ENCODE measurements at places on chromosomes 1 and 21. TPM values are rescaled to one million over a fixed set of nuclear protein-coding genes. Genes with fewer than 3 reads are reported as not detected.

GRCh38 chr1:180094705-180095295 is 59.9 kb upstream of the QSOX1 start:
- H3K36me3 ChIP-seq = peaks cover 8% of the 10 kb centered on the region
- no peak overlapping the region for H3K27ac ChIP-seq
- no peaks in the 10 kb centered on the region for H3K4me1 ChIP-seq
- no peak overlapping the region for H3K4me3 ChIP-seq

FCGR1A gene
- total RNA-seq = 15.9 TPM

GRCh38 chr1:154719586-154720327 is 111.8 kb upstream of the ADAR start:
- DNase-seq = no peak
- no peaks in the 10 kb centered on the region for H3K36me3 ChIP-seq
- H3K4me1 ChIP-seq = no peaks in the 10 kb centered on the region
- no peak overlapping the region for H3K27ac ChIP-seq
- H3K4me3 ChIP-seq = no peak overlapping the region

GRCh38 chr1:42639116-42639515 is 19.1 kb upstream of the PPIH start:
- no peak for DNase-seq
- H3K27me3 ChIP-seq = no peaks in the 10 kb centered on the region
- no peaks in the 10 kb centered on the region for H3K36me3 ChIP-seq
- no peak overlapping the region for H3K4me3 ChIP-seq
- no peaks in the 10 kb centered on the region for H3K4me1 ChIP-seq

DNA sequence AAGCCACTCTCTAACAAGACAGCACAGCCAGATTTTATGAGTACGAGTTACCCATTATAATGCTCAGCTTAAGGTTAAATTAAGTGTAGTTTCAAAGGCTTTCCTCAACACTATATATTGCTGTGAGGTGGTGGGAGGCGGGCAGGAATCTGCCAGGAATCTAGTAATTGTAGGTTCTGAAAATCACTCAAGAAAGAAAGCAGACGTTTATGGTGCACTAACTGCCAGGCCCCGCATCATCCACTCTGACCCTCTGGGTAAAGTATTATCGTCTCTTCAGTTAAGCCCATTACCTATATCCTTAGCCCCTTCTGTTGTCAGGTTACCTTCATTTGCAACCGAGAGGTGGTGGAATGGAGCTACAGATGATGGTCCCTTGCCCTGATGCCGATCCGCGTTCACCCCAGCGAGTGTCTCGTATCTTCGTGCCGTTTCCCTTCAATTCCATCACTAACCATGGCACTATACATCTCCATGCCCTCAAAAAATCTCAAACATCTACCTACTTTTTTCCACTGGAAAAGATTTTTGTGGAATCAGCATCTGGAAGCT is 12.4 kb downstream of the HMGN1 start:
- H3K36me3 ChIP-seq = no peaks in the 10 kb centered on the region
- no peaks in the 10 kb centered on the region for H3K4me1 ChIP-seq
- DNase-seq = no peak

DNA sequence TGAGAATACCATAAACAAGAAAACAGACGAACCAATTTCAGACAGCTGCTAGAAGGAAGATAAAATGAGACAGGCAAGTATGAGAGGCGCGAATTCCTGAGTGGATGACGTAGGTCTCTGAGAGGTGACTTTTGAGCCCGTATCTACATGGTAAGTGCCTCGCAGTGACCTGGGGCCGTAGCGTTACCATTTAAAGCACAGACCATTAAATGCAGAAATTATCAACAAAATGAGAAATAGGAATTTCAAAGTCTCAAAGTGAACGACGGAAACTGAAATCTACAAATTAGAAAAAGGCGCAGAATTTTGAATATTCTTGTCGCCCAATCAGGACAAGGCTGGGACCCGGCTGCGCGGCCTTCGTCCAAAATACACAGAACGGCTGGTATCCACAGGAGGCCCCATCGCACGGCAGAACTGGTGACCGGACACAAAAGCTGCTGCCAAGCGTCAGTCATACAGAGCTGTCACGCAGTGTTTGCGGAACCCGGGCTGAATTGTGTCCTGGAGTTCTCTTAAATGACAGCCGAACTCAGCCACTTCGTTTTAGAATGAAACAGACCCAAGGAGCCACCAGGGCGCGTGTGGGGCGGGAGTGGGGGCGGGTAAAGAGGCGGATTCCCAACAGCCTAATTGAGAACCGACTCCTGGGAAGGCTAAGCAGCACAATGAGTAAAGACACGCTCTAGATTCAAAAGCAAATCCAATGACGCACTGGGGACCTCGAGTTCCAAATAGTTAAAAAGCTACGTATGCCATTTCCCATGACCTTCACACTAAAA is 13.8 kb upstream of the BOLA1 start:
- no peaks in the 10 kb centered on the region for H3K27me3 ChIP-seq
- H3K27ac ChIP-seq = peak overlapping the region; percentile 96
- no peaks in the 10 kb centered on the region for H3K36me3 ChIP-seq

PRAMEF18 gene
- not detected for total RNA-seq

DUSP12 gene
- total RNA-seq = 22.1 TPM

DNA sequence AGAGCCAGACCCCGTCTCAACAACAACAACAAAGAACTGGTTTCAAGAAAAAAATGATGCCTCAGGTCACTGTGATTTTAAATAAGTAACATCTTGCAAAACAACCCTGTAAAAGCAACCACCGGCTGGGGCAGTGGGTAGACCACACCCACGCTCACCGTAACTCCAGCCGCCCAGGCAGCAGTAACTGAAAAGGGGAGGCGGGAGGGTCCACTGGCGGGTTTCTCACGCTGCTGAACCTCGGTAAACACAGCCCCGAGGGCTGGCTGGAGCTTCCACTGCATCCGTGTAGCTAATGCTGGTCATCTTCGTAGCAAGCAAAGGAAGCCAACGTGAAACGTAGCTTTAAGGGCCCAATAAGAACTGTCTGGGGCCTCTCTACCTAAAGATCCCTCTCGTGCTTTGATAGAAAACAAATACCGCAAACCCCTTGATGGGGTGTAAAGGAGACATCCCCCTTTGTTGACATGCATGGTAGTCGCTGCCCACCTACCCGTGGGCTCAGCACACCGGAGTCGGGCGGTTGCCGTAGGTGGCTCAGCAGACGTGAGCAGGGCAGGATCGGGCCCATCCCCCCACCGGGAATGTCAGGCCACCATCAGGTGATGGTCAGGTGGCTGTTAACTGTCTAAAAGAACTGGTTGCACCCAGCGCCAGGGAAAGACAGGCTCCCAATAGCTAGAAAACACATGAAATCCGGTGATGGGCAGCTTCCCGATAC is 4.2 kb downstream of the C1orf159 start:
- peak; percentile 71 for DNase-seq
- no peak overlapping the region for H3K4me3 ChIP-seq
- no peaks in the 10 kb centered on the region for H3K4me1 ChIP-seq
- no peak overlapping the region for H3K27ac ChIP-seq
- H3K36me3 ChIP-seq = no peaks in the 10 kb centered on the region

- no peaks in the 10 kb centered on the region for H3K27me3 ChIP-seq
- no peak overlapping the region for H3K27ac ChIP-seq
- no peak overlapping the region for H3K4me3 ChIP-seq
Observed at GRCh38 chr21:16530656-16531055, 800.9 kb downstream of the USP25 start.

GRCh38 chr1:21931171-21932093 is 5.7 kb downstream of the HSPG2 start:
- peak overlapping the region; percentile 99 for H3K27ac ChIP-seq
- no peaks in the 10 kb centered on the region for H3K36me3 ChIP-seq
- DNase-seq = peak; percentile 90
- H3K4me3 ChIP-seq = no peak overlapping the region
- no peaks in the 10 kb centered on the region for H3K4me1 ChIP-seq

UMODL1 gene
- not detected for total RNA-seq

MAST2 gene
- 45.6 TPM for total RNA-seq

DNA sequence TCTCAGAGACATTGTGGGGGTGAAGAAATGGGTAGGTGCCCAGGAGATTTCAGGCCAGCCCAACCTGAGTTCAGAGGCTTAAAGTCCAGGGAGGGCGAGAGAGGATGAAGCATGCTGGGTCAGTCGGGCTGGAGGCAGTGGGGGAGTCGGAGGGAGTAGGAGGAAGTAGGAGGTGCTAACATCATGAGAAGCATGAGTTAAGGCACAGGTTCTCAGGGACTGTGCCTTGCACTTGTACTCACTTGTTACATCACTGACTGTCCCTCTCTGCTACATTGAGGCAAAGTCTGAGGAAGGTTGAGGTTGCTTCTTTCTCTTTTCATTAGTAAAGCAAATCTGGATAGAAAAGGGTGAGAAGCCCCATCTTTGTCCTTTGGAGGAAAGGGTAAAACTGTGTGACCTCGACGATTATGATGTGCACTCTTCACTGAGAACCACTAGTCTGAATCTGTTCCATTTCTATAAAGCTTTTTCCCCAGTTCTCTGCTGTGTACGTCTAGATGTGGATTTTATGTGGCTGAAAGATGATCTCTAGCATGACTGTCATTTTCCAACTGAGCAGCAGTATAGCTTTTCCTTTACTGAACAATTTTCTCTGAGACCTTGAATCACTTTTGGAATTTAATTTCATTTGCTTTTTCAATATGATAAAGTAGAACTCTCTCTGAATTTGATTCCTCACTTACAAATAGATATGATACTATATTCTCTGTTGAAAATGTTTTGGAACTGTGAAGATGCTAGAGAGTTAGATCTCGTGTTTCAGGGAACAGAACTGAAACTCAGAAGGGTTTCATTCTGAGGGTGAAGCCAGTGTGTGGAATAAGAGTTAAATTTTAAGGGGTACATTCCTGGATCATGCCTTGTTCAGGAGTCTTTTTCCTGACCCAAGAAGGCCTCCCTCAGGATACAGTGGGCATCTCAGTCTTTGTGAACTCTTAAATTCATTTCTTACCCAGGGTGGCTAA is 94.6 kb downstream of the FGGY start:
- H3K36me3 ChIP-seq = no peaks in the 10 kb centered on the region
- H3K4me3 ChIP-seq = no peak overlapping the region
- peak overlapping the region; percentile 50 for H3K27ac ChIP-seq

DNA sequence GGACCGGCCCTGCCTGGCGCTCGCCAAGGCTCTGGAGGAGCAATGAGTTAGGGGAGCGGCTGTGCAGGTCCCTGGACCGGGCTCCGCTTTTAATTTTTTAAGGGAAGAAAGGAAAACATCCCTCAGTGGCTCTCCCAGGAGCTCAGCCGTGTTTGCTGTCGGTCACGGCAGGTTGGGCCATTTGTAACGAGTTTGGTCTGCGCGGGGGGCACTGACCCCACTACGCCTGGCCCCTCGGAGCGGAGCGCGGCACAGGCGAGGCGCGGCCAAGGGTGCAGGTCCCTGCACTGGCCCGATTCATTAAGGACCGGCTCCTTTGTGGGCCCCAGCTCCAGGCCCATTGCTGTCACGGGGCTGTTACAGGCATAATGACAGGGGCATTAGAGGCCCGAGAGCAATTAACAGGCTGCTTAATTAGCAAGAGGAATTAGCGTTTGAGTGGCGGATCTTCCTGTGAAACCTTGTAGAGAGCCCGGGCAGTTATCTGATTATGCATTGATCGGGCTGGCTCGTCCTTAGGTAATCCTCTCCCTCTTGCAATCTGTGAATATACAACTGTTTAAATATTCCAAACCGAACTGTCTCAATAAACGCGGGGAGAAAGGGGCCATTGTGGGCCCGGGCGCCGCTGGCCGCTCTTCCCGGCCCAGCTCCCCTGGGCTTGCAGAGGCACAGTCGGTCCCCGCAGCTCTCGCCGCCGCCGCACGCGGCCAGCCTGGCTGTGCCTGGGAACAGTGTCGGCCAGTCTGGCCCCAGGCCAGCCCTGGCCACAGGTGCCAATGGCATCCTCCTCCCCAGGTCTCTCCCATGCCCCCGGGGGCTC is 56.8 kb downstream of the PRDM16 start:
- H3K27ac ChIP-seq = peak overlapping the region; percentile 98
- no peak overlapping the region for H3K4me3 ChIP-seq
- H3K36me3 ChIP-seq = no peaks in the 10 kb centered on the region
- DNase-seq = no peak
- no peaks in the 10 kb centered on the region for H3K4me1 ChIP-seq
- no peaks in the 10 kb centered on the region for H3K27me3 ChIP-seq

- no peak overlapping the region for H3K27ac ChIP-seq
- no peaks in the 10 kb centered on the region for H3K4me1 ChIP-seq
- DNase-seq = no peak
Observed at GRCh38 chr1:195047772-195048171, 1560.5 kb downstream of the KCNT2 start.

GRCh38 chr1:236282425-236282716 is 613 bp upstream of the ERO1B start:
- no peaks in the 10 kb centered on the region for H3K27me3 ChIP-seq
- no peak for DNase-seq
- H3K4me3 ChIP-seq = peak overlapping the region; percentile 68
- no peak overlapping the region for H3K27ac ChIP-seq
- no peaks in the 10 kb centered on the region for H3K36me3 ChIP-seq

MPC2 gene
- total RNA-seq = 48.2 TPM

LCE1D gene
- total RNA-seq = not detected

DNA sequence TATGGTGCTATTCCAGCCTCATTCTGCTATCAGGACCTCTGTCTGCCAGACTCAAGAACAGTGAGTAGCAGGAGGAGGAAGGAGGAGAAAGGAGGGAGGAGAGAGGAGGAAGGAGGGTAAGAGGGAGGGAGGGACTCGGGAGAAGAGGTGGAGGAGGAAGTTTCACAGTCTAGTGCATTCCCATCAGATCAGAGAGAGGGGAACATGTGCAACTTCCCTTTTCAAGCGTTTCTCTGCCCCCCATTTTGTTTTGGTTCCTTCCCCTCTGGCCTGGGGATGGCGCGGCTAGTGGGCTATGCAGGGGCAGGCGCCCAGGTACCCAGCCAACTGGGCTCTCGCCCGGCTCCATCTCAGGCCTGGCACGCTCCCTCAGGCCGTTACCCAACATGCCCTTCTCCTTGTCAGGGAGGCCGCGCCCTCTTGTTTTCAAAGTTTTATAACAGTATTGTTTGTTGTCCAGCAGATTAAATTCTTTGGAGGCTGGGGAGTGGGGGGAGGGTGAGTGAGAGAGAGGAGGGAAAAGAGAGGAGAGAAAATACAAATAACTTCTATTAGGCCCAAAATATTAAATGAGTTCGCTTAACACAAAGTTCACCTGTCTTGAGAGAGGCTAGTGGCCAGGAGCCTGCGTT is 56.0 kb downstream of the CD46 start:
- H3K36me3 ChIP-seq = no peaks in the 10 kb centered on the region
- H3K27me3 ChIP-seq = no peaks in the 10 kb centered on the region
- peak overlapping the region; percentile 72 for H3K27ac ChIP-seq

SLC22A15 gene
- total RNA-seq = 6.8 TPM

PRAMEF9 gene
- not detected for total RNA-seq

DNA sequence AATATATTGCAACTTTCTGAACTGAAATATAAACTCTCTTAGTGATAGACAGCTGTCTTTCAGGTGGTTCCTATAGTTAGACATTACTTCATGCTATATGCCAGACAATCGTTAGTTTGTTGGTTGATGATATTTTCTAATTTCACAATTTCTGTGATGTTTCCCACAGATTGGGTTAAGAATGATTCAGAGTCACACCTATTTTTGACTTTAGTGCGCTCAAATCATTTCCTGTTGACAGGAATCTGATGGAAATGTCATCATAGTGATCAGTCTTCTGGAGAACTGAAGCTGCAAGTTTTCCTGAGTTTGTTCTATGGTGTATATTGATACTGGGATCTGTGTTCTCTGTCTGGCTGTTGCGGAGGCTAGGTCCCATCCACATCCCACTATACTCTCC is 119.7 kb downstream of the C1orf21 start:
- no peak overlapping the region for H3K27ac ChIP-seq
- DNase-seq = no peak
- no peak overlapping the region for H3K4me3 ChIP-seq
- peaks cover 4% of the 10 kb centered on the region for H3K4me1 ChIP-seq

GRCh38 chr1:220887202-220887519 is 7.9 kb downstream of the HLX start:
- DNase-seq = no peak
- no peaks in the 10 kb centered on the region for H3K27me3 ChIP-seq
- no peaks in the 10 kb centered on the region for H3K4me1 ChIP-seq
- no peaks in the 10 kb centered on the region for H3K36me3 ChIP-seq
- H3K4me3 ChIP-seq = no peak overlapping the region

NPR1 gene
- 168 TPM for total RNA-seq
